ENCODE measurements at places on chromosomes 7 and 10.

DNA sequence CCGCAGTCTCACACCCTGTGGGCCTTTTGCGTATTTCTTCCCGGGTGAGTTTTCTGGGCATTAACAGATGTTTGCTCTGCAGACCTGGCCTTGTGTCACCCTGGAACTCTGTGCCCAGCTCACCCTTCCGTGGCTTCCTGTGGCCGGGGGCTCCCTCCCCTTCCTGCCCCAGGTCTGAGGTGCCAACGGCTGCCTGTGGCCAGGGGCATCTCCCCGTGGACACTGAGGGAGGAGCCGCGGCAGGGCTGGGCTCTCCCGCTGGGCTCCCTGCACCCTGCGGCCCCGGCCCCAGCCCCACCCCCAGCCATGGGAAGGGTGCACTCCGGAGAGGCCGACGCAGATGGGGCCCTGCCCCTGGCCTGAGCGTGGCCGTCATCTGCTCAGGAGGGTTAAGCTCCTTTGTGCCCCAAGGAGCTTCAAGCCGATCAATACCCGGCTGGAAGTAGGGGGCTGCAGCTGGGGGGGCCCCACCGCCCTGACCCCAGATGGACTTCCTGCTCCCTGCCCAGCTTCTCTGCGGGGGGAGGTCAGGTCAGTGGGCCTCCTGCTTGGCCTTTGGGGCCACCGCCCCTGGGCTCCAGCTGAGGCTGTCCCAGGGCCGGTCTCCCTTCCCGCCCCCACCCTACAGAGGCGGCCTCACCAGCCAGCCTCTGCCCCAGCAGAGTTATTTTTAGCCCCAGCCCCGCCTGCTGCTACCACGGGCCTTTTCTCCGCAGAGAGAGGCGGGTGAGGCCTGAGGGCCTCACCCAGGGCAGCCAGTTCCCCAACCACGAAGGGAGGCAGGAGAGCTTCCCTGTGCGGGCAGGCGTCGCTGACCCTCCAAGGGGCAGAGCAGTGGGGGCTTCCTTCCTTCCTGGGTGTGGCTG, 24.2 kb downstream of the PWWP2B start:
- DNase-seq = peak; percentile 93

DNA sequence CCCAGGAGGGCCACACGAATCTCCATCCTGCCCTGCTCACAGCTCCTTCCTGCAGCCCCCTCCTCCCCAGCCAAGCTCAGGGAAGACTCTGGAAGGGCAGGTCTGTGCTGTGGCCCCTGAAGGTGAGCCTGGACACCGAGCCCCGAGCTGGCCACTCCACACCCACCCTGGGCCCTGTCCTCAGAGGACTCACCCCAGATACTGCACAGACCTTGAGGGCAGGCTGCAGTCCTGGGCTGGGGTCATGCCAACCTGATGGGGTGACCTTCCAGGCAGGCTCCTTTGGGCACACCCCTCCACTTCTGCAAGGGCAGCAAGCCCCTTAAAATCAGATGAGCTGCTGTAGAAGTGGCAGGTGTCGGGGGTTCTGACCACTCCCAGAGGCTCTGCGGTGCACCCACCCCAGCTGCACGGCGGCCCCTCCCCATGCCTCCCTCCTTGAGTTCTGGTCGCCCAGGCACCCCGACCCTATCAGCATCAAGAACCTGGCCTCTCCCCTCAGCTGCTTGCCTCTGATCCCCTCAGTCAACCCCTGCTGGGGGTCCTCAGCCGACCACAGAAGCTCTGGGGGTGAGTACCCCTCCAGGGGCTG, 24.3 kb downstream of the YKT6 start:
- no peak for DNase-seq

DNA sequence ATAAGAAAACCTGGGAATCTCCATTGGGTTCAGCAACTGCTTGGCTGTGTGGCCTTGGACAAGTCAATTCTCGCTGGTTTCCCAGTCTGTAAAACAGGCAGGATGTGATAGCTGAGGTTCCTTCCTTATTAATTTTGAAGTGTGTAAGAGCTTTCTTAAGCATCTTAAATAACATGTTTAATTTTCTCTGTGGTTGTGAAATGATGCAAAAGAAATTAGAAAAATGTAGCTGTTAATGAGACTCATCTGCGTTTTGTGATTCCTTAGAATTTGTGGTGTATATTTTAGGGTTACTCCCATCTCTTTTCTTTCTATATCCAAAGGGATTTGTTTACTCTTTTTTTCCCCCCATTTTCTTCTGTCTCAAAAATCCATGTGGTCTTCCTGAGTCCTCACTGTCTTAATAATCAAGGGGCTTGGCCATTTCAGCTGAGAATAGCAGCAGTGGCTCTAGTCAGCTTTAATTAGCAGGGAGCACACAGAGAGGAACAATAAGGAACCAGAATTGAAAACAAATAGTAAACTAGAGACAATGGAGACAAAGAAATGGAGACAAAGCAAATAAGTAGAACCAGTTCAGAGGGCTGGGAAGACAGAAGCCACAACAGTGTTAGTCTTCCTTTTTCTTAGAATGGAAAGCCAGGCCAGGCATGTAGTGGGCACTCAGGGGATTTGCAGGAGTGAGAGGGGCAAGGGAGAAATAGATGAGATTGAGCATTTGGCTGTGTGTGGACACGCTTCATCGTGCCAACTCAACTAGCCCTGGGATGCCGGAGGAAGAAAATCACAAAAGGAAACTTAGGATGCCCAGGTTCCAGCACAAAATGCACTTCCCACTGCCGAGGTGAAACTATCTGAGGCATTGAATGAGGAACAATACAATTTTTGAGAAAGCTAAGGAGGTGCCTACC, 93.9 kb downstream of the CHN2 start:
- DNase-seq = no peak

GRCh38 chr7:69764681-69765080, 166.4 kb downstream of the AUTS2 start:
- no peak for DNase-seq

GRCh38 chr7:111508387-111508786, 53.9 kb downstream of the IMMP2L start:
- no peak for DNase-seq

- no peak for DNase-seq
These were observed 99.1 kb downstream of the CELF2 start for GRCh38 chr10:11116817-11117216.

DNA sequence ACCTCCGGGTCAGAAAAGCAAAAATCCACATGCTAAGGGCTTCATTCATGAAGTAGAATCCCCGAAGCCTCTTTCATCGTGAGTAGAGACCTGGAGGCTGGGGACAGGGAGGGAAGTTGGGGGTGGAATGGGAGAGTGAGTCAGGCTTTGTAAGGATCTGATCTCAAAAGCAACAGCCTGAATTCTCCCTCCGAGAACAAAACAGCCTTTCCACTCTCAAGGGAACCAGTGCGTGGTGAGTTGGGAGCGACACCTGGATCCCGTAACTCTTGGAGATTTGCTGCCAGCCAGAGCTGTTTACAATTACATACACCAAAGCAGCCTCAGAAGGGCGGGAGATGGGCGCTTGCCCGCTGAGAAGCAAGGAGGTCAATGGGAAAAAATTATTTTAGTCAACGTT, 10.8 kb downstream of the AFAP1L2 start:
- DNase-seq = no peak

- DNase-seq = no peak
These were observed 888 bp downstream of the SLC18A2 start for GRCh38 chr10:117241541-117242462.

GRCh38 chr7:18555968-18556367, 60.4 kb downstream of the HDAC9 start:
- no peak for DNase-seq

GRCh38 chr10:95276367-95277200, 14.2 kb downstream of the PDLIM1 start:
- DNase-seq = no peak

DNA sequence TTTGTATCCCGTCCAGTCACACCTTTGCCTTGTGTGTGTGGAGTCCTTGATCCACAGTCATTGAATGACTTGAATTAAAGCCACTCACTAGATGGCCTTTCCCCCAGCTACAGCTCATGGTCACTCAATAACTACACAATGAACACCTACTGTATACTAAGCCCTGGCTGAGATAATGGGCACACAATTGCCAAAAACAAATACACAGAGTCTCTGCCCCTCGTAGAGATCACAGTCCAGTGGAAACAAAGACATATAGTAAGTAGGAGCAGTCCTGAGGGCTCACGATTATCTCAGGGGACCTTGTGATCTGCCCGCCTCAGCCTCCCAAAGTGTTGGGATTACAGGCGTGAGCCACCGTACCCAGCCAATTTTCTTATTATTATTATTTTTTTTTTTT, 22.1 kb upstream of the DDIT4 start:
- no peak for DNase-seq

DNA sequence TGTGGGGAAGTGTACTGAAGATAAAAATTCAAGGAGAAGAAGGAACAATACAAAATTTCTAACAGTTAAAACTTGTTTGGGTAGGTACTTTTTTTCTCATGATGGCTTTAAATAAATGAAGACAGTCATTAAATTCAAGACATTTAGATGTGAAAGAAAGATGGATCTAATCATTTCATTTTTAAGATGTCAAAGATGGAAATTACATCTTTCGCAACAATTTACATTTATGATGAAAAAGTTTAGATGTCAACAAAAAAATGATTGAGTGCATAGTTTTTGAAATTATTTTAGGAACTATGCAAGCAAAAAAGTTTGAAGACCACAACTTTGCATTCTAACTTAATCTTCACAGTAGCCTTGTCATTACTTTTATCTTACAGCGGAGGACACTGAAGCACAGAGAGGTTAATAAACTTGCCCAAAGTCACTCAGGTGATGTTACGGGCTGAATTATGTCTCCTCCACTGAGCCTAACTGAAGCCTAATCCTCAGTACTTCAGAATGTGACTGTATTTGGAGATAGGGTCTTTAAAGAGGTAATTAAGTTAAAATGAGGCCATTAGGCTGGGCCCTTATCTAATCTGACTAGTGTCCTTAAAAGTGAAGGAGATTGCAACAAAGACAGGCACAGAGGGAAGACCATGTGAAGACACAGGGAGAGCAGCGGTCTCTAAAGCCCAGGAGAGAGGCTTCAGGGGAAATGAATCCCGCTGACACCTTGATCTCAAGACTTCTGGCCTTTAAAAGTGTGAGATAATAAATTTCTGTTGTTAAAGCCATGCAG, 48.2 kb downstream of the VSTM4 start:
- no peak for DNase-seq

DNA sequence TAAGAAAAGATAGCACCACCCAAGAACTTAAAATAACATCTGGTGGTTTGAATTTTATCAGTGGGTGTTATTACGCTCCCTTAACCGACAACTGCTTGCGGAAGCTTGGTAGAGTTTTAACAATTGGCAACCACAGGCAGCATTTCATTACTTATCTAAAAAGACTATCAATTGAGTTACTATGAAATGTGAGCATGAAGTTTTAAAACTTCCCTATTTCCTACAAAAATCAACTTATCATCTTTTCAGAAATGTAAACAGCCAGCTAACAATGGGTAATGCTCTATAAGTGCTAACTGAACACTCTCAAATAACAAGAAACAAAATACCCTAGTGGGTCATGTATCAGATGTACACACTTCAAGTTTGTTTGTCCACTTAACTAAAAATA, 68.8 kb downstream of the OSBPL3 start:
- DNase-seq = no peak

GRCh38 chr10:95035332-95036295, 33.7 kb downstream of the CYP2C8 start:
- no peak for DNase-seq

DNA sequence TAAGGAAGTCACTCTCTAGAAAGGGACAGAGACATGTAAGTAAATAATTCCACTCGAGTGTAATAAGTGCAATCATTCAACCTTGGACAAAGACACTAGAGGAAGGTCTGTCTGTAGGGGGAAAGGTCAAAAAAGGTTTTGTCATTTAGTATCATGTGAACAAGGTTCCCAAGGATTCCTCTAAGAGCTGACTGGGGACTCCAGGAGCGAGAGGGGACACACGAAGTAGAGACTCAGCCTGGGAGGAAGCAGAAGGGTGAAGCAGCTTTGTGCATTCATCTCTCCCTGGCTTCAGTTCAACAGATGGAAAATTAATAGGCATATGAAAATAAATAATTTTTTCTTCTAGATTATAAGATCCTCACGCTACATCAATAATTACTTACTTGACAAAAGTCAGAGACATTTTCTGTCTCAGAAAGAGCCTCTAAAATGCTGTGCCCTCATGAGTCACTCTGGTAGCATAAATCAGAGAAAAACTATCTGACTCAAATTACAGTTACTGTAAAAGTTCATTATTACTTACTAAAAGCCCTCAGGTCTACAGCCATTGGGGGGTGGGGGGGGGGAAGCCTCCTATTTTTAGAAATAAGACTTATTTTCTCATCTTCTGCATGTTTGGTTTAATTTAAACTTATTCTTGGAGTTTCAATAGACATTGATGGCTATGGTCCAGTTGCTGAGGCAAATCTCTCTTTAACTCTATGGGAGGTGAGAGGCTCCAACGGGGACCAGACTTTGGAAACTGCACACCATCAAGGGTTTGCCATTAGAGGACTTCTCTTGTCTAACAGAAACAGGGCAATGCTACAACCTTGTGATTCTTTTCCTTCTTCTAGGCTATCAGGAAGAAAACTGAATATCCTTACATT, 275.1 kb upstream of the KLF14 start:
- DNase-seq = no peak

DNA sequence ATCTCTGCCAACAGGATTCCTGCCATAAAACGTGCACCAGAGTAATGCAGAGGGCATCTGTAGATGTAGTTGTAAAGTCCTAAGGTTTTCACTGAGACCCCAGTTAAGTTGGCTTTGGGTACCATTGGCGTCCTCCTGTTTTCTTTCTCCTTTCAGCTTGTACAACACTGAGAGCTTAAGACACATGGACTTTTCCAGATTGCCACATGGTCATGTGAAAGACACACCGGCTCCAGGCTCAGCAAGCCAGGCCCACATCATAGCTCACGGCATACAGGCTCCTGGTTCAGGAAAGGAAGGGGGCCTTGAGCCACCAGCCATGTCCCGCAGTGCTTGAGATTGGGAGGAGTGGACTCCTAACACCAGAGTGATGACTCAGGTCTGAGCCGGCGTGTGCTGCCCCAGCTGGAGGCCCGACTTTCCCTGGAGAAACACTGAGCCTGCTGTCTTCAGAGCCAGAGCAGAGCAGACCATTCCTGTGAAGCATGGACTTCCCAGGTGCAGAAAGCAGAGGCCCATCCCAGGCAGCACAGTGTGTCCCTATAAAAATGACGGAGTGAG, 252.7 kb downstream of the PRPF18 start:
- DNase-seq = no peak

DNA sequence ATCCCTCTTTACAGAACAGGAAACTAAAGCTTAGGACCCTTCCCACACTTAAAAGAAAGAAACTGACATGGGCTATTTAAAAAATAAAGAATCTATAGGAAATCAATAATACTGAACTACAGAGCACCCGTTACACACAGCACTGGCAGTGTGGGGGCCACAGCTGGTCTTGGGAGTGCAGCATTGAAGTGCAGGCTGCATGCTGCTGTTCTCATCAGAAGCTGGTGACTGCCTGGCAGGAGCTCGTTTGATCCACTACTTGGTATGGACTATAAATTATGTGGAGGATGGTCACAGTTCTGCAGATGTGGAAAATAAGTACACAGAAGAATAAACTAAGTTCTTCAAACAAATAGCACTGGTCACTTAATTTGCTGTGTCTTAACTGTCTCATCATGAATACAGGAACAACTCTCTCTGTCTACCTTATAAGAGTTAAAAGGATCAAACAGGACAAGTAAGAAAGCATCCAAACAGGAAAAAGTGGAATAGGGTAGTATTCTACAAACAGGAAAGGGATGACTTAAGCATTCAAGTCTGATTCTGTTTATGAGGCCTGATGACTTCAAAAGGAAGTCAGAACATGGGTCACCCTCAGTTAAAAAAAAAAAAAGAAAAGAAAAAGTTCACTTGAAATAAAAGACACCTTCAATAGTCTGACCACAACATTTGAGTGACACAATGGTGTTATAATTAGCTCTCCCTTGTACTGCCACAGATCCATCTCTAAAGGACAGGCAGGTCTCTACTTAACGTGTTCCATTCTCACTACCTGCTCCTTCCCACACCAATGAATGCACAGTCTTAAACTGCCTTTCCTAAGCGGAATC, 21.0 kb downstream of the DOCK4 start:
- no peak for DNase-seq
